ENCODE measurements at places on chromosomes 2 and 18.

DNA sequence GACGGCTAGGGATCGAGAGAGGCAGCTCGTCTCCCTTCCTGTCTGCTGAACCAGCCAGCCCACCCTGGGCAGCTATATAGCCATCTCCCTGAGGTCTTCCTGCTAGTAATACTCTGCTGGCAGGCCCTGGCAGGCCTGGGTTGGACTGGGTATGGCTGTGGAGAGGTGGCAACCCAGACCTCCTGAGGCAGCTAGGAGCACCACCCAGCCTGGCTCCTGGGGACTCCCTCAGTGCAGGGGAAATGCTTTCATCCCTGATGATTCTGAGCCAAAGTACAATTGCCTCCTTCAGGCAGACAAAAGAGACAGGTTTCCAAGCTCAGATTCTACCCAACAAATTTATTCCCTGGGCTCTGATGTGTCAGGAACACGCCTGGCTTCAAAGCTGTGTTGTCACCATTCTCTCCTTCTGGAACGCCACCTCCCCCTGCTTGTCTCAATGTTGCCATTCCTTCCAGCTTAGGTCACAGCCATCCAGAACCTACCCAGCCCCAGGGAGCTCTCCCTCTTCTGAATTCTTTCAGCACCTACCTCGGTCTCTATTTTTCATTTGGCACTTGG, 4.7 kb upstream of the DNAJB2 start:
- DNase-seq = no peak

DNA sequence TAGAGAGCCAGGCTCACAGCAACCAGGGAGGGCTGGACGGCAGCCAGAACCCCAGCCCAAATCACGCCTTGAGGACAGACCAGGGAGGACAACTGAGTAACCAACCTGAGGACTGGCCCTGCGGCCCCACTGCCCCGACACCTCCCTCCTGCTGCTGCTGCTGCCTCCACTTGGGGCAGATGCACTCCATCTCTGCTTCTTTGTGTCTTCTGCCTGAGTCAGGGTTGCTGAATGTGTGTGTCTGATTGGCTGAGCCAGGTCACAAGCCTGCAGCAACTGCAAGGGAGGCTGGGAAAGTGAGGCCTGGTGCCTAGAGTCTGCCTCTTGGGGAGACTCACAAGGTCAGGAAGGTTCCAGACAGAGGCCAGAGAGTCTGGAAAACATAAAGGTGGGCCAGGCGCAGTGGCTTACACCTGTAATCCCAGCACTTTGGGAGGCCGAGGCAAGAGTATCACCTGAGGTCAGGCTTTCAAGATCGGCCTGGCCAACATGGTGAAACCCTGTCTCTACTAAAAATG, 83.4 kb downstream of the ZFP36L2 start:
- no peak for DNase-seq

- no peak for DNase-seq
Measured at GRCh38 chr2:69545477-69545932, 98.0 kb downstream of the AAK1 start.

DNA sequence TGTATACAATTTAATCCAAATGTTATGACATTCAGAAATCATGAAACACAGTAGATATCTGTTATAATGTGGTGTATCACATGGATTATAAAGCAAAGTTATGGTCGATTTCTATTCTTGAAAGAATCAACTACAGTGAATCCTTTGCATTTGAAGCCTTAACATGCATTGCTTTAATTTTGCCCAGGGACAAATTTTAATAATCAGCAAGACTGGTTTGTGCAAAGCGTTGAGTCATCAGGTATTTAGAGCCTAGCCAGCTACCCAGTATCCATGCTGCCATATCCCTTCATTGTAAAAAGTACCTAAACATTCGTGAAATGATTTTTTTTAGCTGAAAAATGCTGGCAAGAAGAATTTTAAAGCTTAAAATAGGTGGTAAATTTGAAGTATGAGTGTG, 8.9 kb upstream of the SPDYA start:
- no peak for DNase-seq

DNA sequence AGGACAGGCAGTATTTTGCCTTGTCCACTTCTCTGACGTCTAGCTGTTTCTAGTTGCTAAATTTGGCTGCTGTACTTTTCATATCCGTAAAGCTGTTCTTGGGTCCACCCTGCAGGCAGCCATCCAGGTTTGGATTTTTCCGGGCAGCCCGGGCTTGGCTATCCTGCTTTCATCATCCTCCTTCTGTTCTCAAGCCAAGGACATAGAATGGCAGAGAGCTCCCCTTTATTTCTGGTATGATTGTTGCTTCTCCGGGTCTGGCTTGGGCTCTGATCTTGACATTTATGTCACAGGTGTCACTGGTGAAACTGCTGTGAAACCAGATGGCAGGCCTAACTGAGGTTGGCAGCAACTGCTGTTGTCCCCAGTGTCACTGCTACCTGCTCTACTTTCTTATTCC, 35.5 kb downstream of the SCN2A start:
- DNase-seq = no peak

GRCh38 chr2:152405206-152406118, 70.5 kb downstream of the FMNL2 start:
- DNase-seq = no peak

DNA sequence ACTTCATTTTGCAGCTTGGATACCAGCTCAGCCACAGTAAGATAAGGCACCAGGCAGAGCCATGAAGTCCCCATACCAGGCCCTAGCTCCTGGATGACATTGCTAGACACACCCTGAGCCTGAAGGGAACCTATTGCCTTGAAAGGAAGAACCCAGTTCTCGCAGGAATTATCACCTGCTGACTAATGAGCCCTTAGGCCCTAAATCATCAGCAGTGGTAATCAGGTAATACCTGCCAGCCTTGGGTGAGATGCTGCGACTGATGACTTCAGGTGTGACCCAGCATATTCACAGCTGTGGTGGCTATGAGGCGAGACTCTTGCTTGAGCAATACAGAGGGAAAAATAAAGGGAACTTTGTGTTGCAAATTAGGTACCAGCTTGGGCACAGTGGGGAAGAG, 24.9 kb downstream of the CLK1 start:
- no peak for DNase-seq

- no peak for DNase-seq
Measured at GRCh38 chr2:35462226-35462998, 893.2 kb upstream of the CRIM1 start.

DNA sequence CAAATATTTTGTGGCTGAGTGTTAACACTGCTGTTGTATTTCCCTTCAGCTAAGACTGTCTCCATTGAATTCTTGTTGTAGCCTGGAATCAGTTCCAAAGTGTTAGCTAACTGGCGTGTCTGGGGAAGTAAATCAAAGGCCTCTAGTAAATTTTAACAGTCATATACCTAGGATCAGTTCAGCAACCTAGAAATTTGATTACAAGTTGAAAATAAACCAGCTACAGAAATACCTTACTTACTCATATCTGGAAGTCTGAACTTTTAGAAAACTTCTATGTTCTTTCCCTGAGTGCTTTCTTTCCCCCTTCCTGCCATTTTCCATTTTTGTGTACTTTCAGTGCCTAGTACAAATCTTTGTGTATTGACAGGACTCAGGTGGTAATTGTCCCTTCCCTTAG, 396.7 kb upstream of the DCC start:
- no peak for DNase-seq

GRCh38 chr2:3490191-3491170, 28.9 kb downstream of the ADI1 start:
- DNase-seq = no peak

- no peak for DNase-seq
Measured at GRCh38 chr2:105853354-105854088, 108.8 kb downstream of the NCK2 start.

DNA sequence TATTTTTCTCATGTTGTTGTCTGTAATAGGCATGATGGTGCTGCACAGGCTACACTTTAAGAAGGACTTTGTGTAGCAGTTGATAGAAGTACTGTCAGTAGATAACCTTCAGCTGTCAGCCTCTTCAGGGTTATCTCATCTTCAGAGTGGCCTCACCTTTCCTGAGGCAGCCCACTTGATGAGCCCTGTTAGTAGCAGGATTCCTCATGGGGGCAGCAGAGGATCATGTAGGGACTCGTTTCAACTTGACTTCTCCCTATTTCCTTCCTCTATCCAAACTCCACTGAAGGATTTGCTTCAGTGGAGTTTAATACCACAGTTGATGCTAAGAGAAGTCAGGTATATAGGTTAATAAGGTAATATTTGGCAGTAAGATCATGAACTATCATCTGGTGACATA, 530.3 kb upstream of the FSIP2 start:
- no peak for DNase-seq
